Astrocyte of the cerebellum (primary cell): ENCODE measurements at places on chromosomes 3 and 15.

DNA sequence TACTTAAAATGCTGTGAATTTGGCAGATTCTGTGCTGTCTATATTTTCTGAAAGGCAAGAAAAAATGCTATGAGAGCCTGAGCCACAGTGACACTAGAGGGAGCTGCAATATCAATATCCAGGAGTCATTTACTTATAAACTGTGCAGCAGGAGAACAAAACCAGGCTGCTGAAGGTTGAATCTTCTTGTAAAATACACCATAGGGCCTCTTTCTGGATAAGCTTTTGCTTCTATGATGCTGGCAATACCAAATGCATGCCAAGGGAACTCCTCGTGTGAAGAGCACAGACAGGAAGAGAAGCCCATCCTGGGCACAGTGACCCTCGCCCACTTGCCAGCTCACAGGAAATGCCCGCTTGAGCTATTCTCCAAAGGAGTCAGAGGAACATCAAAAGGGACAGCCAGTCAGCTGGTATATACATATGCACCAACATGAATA is 48.0 kb upstream of the TSPAN3 start:
- peak; percentile 78 for DNase-seq

DNA sequence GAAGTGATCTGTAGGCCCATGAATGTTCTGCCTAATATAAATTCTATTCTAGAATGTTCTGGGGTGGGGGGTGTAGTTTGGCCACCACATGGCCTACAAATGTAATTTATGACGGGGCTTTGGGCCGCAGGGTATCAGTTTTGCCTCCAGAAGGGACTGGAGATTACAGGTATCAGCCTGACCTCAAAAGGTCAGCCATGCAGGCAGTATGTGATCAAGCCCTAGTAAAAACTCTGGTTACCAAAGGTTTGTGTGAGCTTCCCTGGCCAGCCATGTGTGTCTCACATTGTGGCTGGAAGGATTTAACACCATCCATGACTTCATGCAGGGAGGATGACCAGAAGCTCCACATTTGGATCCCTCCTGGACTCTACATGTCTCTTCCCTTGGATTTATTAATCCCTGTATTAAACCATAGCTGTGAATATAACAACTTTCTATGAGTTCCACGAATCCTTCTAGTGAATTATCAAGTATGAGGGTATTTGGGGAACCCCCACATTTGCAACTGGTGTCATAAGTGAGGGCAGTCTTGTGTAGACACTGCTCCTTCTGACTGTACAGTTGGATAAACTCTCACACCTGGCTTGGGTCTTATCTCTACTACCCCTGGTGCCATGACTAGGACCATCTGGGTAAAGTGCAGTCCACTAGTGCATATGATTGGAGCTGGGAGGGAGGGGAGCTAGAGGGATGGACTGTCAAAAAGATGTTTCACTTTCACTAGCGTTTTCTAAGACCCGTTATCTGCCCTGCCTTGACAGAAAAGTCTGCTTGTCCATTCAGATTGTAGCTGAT is 50.0 kb upstream of the RFX7 start:
- DNase-seq = no peak

DNA sequence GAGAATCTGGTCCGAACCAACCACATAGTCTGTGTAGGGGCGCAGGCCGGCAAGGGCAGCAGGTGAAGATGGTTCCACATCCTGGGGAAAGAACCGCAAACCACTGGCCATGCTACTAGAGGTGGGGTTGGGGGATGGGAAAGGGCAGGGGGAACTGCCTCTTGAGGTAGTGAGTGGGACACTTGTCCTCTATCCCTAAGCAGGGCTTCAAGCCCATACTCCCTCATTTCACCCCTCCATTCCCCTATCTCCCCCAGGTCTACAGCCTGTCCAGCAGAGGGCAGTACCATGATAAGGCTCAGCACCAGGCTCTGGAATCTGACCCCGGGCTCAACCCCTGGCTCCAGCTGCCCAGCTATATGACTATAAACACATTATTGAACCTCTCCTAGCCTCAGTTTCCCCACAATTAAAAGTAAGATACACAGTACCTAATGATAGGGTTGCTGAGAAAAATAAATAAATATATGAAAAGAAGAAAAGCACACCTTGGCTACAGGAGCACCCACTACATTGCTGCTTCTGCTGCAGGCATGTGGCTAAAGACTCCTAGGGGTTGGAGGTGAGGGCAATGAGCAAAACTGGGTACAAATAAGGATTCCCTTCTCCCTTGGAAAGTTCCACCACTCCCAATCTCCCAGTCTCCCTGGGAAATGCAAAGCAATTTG is 6.3 kb downstream of the GORASP1 start:
- no peak for DNase-seq

DNA sequence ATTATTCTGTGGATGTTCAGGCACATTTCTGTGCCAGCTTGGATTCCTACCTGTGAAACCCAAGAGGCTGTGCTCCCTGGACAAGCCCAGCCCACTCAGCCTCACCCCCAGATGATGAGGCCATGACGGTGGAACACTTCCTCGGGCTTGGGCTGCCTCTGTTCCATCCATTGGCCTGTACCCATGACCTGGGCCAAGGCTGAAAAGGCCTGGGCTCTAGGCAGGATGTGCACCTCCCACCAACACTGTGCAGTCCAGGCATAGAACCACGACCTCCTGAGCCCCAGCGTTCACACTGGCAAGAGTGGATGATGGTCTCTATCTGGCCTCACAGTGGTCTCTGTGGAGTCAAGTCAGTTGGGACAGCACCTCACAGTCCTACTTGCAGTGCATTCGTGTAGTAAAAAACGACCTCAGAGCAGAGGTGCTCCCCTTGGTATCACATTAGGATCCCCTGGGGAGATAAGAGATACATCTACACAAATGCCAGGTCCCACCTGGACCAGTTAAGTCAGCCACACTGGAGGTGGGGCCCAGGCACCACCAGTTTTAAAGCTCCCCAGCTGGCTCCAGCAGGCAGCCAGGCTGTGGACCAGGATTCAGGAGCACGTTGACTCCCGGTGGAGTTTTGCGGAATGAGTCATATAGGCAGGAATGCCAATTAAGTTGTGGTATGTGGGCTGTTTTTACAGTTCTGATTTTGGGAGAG is 39.0 kb upstream of the IGF1R start:
- peak; percentile 42 for DNase-seq

GRCh38 chr3:25421747-25422146 is 6.3 kb upstream of the RARB start:
- no peak for DNase-seq

GRCh38 chr15:60391722-60392315 is 6.0 kb downstream of the ANXA2 start:
- DNase-seq = no peak

DNA sequence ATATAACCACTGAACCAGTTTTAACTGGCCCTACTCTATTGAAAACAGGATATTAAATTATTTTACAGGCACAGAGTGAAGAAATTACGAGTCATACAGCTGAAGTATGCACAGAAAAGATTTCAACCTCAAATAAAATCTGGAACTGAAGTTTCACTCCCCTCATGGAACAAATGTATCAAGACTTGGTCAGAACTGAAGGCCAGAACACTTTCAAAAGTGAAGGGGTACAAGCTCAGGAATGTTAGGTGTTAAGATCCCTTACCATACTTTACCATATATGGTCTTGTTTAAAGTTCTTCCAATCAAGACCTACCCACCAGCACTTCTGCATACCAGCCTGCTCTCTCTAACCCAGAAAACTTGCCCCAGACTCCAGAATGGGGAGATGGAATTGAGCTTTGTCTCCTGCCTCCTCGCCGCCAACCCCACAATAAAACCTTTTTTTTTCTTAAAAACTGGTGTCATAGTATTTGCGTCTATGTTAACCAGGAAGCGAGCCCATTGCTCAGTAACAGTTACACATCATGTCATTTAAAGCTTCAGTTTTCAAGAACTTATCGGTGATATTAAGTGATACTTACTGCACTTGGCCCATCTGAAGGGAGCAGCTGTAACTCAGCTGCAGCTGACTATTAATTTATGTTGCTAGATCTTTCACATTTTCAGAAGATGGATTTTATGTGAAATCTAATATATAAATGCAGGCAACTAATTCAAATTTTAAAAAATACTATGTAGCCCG is 59.9 kb downstream of the OXSM start:
- DNase-seq = peak; percentile 12

DNA sequence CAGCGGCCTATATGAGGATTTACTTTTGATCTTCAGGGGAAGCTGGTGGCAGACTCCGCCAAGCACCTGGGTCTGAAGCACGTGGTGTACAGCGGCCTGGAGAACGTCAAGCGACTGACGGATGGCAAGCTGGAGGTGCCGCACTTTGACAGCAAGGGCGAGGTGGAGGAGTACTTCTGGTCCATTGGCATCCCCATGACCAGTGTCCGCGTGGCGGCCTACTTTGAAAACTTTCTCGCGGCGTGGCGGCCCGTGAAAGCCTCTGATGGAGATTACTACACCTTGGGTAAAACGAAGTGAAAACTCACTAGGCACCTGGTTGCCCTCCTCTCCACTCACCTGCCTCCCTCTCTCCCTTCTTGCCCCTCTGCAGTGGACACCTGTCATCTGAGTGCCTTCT is 33.8 kb upstream of the TRA2B start:
- DNase-seq = no peak
